Hypothalamus (tissue), 51 donors: ENCODE measurements at places on chromosomes 1 and 21.

DNA sequence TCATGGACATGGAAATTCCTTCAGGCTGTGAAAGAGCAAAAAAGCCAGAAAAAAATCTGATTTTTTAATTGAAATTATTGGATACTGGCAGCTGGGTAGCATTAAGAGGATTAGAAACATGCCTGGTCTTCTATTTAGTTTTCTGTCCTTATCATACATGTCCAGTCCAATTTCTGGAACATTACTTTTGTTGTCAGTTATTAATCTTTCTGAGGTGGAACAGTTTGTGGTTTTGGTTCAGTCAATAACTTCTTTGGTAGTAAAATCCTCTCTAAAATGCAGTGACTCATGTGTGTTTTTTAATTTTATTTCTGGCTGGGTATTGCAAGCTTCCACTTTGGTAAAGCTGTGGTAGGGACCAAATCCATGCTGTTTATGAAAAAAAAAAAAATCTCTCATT lies 687.0 kb upstream of the ADGRL2 start:
- no peak for DNase-seq

DNA sequence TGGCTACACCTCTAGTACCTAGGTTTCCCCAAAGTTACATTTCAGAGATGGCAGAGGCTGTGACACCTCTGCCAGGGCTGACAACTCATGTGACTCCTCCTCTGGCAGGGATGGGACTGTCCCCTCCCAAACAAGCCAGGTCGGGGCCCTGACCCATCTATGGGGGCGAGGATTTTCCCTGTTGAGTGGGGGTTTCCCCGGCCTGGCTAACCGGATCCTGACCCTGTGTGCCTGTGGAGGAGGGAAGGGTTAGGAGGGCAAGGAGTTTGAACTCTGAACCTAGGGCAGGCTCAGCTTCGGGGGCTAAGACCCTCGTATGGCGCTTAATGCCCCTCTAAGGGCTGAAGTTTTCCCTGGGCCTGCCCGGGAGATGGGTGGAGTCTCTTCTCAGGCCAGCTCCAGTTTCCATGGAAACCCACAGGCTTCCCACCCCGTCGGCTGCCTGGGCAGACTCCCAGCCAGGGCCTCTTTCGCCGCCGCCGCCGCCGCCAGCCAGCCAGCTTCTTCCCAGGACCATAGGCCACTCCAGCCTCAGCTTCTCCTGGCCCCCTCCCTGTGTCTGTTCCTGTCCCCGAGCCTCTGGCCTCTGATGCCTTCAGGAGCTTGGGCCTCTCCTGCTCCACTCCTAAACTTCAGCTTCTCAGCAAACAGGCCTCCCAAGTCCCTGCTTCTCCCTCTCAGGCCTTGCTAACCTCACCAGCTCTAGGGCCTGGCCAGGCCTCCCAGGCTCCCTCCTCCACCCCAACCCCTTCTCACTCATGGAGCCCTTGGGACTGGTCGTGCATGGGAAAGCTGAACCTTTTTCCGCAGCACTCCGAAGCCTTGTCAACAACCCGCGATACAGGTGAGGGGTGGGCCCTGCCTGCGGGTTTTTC lies at the start of gene BTBD19:
Gene BTBD19, plus strand, starts transcription at position 461 of the 875 bp plus-strand sequence. Its CDS starts 298 bp downstream, at position 759.
- peak; percentile 65 for DNase-seq

- DNase-seq: no peak
These were observed 59.0 kb downstream of the MTR start for GRCh38 chr1:236853921-236854604.

GRCh38 chr1:82644186-82644915 lies 843.6 kb downstream of the ADGRL2 start:
- DNase-seq: no peak

DNA sequence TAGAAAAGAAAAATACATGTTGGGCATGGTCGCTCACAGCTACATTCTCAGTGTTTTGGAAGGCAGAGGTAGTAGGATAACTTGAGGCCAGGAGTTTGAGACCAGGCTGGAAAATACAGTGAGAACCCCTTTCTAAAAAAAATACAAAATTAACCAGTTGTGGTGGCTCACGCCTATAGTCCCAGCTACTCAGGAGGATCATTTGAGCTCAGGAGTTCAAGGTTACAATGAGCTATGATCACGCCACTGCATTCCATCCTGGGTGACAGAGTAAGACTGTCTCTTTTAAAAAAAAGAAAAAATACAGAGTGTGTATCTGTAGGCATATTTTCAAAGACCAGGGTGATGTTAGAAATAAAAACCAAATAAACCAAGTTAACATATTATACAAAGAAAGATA lies 57.8 kb downstream of the HFM1 start:
- DNase-seq: no peak

DNA sequence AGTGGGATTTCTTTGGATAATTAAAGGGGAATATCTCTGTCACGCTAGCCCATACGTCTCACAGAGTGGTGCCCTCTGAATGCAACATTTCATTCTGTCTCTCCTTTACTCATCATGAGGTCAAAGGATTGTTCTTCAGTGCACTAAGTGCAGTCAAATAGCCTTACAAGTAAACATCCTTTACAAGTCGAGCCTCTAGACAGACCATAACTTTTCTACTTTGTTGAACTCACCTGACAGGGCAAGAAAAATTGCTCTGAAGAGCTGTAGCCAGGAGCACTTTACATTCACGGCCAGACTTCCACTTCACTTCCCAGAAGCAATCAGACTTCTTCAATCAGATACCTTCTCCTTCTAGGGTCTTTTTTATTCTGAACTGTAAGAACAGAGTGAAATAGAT lies 768.0 kb upstream of the TMPRSS15 start:
- no peak for DNase-seq

DNA sequence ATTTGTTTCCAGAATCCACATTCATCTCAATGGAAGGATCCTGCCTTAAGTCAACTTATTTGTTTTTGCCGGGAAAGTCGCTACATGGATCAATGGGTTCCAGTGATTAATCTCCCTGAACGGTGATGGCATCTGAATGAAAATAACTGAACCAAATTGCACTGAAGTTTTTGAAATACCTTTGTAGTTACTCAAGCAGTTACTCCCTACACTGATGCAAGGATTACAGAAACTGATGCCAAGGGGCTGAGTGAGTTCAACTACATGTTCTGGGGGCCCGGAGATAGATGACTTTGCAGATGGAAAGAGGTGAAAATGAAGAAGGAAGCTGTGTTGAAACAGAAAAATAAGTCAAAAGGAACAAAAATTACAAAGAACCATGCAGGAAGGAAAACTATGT lies 2.6 kb downstream of the GADD45A start:
- DNase-seq: no peak

- no peak for DNase-seq
These were observed 60.1 kb downstream of the DNAH14 start for GRCh38 chr1:224989615-224990014.

DNA sequence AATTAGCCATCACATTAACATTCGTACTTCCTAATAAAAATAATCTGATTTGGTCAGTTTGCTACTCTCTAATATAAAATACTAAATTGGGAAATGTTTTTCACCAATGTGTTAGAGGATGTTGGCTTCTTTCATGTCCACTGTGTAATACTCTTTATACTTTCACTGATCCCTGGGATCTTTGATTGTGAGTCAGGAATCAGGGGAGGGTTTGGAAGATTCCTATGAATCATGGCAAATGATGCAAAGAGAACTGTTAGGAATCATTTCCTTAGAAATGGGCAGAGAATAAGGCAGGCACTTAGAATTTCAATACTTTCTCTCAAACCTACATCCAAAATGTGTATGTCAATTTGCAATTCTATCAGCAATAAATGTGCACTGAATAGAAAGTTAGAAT lies 31.0 kb downstream of the KRTAP24-1 start:
- DNase-seq: no peak

- no peak for DNase-seq
These were observed 9.1 kb downstream of the TTC22 start for GRCh38 chr1:54791880-54792522.

DNA sequence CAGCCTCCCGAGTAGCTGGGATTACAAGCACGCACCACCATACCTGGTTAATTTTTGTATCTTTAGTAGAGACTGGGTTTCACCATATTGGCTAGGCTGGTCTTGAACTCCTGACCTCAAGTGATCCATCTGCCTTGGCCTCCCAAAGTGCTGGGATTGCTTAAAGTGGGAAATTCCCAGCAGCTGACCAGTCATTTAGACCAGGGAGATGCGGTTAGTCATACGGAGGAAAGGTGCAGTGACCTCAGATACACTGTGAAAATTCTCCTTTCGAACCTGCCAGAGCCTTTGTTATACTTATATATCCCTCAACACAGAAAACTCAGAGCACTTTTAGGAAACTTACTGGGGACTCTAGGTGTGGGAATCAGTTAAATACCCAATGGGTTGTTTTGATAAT lies 39.6 kb downstream of the MAP10 start:
- DNase-seq: no peak

DNA sequence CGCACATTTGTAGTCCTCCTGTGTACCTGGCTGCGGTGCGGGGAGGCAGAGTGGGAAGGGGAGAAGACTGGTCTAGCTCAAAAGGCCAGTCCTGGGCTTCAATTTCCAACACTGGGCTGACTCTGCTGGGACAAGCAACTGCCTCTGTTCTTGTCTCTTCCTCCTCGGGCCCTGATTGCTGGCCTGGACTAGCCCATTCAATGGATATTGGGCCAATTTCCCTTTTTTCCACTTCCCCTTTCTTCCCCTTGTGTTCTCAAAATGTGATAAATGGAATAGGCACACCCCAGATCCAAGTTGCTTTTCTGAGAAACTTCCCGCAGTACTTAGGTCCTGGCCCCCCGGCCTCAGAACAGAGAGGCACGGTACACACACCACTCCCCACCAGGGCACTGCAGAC lies 48.2 kb downstream of the SPSB1 start:
- DNase-seq: no peak

DNA sequence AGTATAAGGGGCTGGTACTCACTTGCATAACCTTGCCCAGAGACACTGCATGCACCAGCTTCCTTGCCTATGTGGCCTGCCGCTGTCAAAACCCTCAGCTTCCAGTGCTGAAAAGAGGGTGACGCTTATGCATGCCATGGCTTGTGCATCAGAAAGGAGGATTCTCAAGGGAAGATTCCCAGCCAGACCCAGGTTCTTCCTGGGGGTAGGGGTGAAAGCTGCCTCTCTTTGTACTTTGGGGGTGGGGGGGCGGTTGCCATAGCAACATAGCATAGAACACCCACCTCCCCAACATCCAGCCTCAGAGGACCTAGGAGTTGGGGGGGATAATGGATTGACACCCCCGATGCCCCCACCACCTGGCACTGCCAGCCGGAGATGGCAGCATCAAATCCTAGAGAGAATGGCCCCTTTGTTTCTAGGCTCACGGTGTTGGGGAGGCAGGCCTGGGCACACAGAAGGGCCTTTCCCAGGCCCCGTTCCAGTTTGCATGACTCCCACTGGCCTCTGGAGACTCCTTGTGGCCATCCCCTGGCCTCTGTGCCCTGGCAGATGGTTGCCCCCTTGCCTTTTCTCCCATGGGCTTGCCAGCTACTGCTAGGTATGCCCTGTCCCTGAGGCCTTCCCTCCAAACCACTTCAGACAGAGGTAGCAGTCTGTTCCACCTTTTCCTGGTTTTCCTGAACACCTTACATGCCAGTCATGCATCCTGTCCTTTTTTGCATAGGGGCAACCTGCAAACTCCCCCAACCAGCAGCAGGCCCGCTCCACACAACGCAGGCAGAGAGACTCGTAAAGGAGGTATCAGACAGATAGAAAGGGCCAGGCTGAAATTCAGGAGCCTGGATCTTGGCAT lies 44.6 kb downstream of the RHBG start:
- DNase-seq: peak; percentile 84

- DNase-seq: no peak
These were observed 50.3 kb downstream of the S100B start for GRCh38 chr21:46554431-46555224.

DNA sequence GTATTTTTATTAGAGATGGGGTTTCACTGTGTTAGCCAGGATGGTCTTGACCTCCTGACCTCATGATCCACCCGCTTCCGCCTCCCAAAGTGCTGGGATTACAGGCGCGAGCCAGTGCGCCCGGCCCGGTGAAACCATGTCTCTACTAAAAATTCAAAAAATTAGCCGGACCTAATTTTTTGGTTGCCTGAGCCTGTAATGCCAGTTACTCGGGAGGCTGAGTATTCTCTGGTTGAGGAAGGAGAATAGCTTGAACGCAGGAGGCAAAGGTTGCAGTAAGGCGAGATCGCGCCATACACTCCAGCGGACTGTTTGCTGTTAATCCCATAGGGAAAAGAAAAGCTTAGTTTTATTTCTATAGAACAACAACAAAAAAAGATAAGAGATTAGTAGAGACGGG lies 29.9 kb upstream of the HJV start:
- no peak for DNase-seq

- DNase-seq: no peak
These were observed 15.2 kb upstream of the YRDC start for GRCh38 chr1:37822906-37823815.

DNA sequence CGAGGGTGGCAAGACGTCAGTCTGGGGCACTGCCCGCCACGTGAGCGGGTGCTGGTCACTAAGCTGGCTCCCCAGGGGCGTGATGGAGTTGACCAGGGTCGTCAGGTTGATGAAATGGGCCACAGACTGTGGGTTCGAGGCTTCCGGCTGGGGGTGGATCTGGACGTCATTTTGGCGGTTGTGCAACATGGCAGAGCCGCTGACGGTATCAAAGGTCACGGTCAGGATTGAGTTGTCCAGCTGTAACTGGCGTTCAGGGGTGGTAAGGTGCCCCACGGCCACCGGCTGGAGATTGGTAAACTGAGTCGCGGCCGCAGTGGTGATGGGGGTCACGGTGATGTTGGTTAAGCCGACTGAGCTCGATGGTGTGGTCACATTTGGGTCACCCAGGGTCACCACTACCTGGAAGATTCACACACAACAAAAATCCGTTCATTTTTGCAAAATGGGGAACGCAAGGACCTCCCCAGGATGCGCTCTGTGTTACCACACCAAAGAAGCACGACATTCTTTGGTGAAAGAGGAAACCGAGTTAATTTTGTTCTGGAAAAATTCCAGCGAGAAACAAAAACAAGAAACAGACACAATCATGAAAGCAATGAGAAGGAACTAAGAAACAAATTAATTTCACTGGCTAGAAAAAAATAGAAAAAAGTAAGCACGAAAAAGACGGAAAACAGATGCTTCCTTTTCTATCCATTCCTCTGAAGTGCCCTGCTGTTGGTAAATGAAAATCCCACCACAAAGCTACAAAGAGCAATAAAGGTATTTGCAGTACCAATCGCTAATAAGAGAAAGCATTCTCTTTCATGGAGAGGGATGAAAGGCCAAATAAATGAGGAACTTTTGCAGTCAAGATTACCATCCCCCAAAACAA lies 34.7 kb upstream of the RIPK4 start:
- no peak for DNase-seq

GRCh38 chr1:53622531-53622930 lies 116.4 kb downstream of the GLIS1 start:
- DNase-seq: no peak

GRCh38 chr1:21633992-21634805 lies 35.0 kb downstream of the RAP1GAP start:
- DNase-seq: no peak

DNA sequence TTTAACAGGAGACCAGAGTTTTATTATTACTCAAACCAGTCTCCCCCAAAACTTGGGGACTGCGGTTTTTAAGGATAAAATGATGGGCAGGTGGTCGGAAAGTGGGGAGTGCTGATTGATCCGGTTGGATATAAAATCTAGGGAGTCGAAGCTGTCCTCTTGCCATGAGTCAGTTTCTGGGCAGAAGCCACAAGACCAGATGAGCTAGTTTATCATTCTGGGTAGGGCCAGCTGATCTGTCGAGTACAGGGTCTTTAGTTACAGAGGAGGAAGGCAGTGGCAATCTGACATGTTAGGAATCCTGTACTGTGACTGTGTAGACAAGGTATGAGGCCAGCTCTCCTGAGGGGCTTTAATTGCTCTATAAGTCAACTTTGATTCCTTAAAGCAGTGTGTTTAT lies 22.9 kb upstream of the FOXE3 start:
- DNase-seq: no peak
